ENCODE measurements at places on chromosomes 6 and 20.

GRCh38 chr20:25038103-25038410 is 19.9 kb downstream of the ACSS1 start:
- peak; percentile 18 for DNase-seq

- DNase-seq = no peak
These were observed 63.6 kb downstream of the EDN1 start for GRCh38 chr6:12353731-12354130.

DNA sequence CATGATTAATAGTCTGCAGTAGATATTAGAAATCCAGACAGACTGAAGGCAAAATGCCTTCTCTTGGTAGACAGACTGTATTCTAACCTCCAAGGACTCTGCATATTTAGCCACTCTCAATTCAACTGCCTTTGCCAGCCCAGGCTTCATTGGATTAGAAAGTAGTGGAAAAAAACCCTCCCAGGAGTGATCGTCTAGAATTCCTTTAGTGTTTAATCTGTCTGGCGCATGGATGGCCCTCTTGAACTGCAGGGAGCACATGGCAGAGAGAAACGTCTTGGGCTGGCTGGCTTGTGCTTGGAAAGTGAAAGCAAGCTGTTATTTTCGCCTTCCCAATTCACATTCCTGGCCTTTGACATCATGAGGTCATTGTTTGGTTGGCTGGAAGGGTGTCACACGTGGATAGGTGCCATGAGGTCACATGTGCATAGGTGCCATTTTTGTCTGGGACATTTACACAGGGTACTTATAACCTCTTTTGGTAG is 30.9 kb upstream of the NEDD9 start:
- peak; percentile 95 for DNase-seq

DNA sequence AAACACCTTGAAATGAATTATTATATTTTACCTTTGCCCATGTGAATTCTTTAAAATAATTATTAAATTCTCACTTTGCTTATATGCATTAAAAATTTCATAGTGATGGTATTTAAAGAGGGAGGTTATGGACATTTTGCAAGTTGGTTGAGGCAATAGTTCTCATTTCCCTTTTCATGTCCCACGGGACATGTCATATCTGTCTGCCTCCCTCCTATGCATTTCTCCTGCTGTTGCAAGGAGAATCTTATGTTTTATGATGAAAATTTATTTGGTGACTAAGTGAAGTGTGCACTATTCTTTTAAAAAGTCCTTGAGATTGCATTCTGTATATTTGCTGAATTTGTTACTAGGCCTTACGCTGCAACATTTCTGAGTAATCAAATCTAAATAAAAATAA is 67.2 kb downstream of the UTRN start:
- no peak for DNase-seq

DNA sequence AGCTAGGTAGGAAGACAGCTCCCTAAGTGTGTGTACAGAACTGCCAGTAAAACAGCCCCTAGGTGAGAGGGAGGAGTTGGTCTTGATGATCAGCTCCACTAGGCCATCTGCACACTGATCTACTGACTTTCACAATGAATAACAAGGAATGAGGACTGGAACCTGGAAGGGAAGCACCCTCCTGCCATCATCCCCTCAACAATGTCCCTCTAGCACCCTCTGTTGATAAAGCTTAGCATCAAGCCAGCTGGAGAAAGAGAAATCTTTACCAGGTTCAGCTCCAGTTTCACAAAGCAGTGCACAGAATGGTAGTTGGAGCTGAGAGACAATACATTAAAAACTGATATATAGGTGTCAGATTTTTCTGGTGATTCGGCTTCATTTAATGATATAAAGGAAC is 57.2 kb upstream of the IRAK1BP1 start:
- DNase-seq = no peak

DNA sequence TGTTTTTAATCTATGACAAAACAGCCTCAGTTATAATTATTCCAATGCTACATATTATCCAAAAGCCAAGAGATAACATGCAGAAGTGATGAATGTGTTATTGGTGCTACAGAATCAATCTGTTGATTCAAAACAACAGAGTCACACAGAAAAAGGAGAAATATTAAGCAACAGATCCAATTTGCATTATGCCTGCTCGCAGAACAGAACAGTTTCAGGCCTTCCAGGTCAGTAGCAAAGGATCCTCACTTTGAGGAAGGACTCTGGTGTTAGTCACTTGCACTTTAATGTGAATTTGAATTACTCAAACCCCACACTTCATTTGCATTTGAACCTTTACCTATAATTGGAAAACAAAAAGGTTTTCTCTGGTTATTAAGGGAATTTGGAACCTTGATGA is 198.6 kb upstream of the NT5E start:
- DNase-seq = no peak

All from Daoy (cell line).